ENCODE measurements at places on chromosomes 7 and 10.

GRCh38 chr7:22587322-22587721 lies 87.3 kb upstream of the STEAP1B start:
- DNase-seq = no peak

GRCh38 chr10:23384364-23384763 lies 39.8 kb upstream of the C10orf67 start:
- no peak for DNase-seq

- no peak for DNase-seq
These were observed 20.2 kb upstream of the MYL7 start for GRCh38 chr7:44161371-44161770.

- no peak for DNase-seq
These were observed 33.0 kb downstream of the POLR1F start for GRCh38 chr7:19675816-19676215.

GRCh38 chr7:2529161-2530070 lies 9.8 kb downstream of the LFNG start:
- peak; percentile 54 for DNase-seq

DNA sequence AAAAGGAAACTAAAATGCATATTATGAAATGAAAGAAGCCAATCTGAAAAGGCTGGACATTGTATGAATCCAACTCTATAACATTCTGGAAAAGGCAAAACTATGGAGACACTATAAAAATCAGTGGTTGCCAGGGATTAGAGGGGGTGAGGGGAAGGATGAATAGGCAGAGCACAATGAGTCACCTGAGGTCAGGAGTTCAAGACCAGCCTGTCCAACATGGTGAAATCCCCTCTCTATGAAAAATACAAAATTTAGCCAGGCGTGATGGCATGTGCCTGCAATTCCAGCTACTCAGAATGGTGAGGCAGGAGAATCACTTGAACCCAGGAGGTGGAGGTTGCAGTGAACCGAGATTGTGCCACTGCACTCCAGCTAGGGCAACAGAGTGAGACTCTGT lies 324.8 kb upstream of the PHYHIPL start:
- no peak for DNase-seq

DNA sequence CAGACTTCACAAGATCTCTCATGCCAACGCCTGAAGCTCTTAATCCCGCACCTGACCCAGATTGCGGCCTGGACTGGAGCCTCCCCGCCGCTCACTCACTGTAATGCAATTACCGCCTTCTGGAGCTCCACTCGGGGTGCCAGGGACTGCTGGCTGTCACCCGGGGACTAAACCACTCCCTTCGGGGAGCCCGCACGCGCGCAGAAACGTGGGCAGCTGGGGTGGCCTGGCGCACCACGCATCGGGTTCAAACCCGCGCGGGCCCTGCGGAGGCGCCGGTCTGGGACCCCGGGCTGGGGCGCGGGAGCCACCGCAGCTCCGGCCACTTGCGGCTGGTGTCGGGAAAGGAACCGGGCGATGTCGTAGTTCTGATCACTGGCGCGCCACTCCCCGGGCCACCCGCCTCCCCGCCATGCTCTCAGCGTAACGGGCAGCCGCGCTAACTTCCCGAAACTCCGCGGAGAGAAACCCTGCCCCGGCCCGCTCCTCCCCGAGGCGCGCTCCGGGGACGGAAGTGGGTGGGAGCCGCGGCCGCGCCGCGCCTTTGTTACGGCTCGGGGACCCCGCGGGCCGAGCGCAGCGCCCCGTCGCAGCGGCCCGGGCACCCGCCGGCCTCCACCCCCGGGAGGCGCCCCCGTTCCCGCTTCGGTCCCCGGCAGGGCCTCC lies 100.3 kb upstream of the SVIL start:
- DNase-seq = peak; percentile 53

DNA sequence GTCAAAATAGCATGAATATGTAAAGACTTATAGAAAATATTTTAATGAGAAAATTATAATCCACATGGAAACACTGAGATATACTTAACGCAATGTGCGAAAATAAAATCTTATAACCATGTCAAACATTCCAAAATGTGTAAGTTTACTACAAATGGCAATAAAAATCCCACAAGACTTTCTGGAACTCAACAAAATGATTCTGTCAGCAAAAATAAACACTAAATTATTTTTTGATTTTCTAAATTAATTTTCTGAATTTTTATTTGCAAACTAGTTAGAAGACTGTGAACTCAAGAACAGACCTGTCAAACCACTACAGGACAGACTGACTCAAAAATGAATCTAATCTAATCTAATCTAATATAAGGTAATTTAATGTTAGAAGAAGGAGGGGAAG lies 160.8 kb upstream of the KCTD7 start:
- no peak for DNase-seq

DNA sequence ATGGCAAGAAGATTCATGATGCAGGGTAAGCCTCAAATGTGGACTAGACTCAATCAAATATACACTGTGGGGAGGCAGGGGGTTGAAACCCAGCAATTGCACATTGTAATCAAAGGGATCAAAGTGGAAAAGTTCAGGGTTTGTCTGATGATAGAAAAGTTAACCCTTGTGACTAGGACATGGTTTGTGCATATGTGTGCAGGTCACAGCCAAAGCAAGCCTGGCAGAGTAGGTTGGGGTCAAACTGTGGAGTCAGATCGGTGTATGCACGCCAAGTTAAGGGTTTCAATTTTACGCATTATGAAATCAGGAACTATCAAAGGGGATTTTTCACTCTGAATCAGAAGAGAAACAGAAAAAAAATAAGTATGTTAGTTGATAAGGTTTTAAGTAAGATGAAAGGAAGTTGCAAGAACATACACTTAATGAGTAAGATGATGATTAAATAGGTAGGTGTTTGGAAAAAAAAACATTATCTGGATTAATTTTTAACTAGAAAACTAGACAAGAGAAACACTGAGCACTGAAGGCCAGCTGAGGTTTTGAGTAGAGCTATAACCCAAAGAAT lies 188.3 kb downstream of the DGKB start:
- no peak for DNase-seq

- no peak for DNase-seq
These were observed 51.3 kb upstream of the STEAP4 start for GRCh38 chr7:88357781-88358525.

DNA sequence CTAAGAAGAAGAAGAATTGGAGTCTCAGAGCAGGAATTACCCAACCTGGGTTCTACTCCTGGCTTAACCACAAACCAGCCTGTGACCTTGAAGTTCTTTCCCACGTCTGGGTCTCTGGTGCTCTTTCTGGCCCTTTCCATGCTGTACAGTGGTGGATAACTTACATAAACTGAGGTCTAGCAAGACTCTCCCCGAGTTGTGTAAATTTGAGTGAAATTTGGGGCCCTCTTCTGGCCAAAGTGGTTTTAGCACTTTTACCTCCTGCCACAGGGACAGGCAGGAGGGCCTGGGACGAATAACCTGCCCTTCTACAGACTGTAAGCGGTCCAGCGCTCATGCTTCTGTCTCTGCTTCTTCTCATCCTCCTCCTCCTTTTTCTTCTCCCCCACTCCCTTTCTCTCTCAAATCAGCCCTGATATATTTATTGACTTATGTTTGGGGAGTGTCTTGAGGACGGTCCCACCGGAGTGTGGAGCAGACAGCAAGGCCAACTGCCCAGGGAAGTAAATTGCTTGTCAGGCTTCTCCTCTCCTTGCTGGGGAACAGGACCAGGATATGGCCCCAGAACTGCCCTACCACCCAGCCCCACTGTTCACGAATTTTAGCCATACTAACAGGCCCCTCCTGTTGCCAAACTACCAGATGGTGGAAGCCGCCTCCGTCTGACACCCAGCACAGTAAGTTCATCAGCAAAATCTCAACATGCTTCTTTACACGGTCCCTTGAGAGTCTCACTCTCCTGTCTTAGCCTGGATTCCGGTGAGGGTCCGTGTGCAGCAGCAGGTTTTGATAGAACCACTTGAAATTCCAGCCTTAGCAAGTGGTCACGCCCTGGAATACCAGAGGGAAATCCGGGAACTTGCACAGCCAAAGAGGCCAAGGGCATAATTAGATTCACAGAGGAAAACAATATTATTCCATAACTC lies 4.0 kb upstream of the SH3PXD2A start:
- peak; percentile 63 for DNase-seq

DNA sequence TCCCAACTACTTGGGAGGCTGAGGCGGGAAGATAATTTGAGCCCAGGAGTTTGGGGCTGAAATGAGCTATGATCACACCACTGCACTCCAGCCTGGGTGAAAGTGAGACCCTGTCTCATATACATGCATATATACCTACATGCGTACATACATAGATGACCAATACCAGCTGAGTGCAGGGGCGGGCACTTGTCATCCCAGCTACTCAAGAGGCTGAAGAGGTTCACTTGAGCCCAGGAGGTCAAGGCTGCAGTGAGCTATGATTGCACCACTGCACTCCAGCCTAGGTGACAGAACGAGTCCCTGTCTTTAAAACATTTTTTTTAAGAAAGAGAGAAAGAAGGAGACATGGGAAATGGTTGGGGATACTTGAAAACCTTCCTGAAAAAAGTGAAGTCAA lies 17.4 kb upstream of the PROSER2 start:
- no peak for DNase-seq

DNA sequence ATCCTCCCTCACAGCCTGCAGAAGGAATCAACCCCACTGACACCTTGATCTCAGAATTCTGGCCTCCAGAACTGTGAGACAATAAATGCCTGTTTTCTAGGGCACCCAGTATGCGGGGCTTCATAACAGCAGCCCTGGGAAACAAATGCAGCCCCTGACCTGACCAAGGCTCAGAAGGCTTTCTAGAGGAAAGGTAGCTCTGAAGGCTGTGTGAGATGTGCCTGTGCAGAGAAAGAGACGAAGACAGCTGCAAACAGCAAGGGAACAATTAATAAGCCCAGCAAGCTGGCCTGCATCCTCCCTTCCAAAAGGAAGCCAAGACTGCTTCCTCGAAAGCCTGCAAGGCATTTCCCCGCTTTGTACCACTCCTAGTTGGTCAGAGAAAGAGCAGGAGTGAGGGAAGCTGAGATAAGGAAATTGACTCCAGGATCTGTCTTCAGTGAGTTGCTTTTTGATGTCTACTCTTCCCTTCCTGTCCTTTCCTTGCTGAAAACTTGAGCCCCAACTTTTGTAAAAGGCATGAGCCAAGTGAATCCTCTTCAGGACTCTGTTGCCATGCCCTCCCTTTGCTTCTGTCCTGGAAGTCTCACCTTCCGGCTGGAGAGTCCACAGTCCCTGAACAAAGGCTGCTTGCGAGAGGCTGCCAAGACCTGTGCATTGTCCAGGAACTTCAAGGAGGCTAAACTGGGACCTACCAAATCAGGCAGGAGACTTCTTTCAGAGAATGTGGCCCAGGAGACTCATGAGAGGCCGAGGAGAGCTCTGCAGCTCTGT lies 71.2 kb upstream of the ARID5B start:
- no peak for DNase-seq

DNA sequence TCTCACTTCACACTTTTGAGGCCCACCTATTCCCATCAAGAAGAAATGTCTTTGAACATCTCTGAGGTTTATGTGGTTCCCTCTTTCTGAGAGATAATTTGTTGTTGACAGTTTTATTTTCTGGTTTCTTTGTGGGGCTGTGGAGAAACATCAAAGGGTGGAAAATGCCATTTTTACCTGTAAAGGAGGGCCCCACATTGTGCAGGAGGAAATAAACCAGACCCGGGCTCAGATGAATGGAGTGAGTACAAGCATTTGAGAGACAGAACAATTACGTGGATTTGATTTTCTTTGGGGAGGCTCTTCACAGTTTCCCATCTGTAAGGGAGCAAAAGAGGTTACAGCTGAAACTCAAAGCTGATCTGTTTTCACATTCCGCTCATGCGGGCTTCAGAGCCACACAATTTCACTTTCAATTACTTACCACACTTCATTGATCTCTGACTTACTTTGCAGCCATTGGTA lies 29.8 kb downstream of the ITPRIP start:
- DNase-seq = peak; percentile 22

GRCh38 chr10:62264702-62265436 lies 3.8 kb downstream of the RTKN2 start:
- no peak for DNase-seq

GRCh38 chr10:30534465-30535144 lies 94.9 kb downstream of the LYZL2 start:
- DNase-seq = peak; percentile 72

GRCh38 chr10:74453169-74453568 lies 302.1 kb downstream of the ADK start:
- no peak for DNase-seq

GRCh38 chr10:79248341-79249185 lies 98.7 kb upstream of the PPIF start:
- DNase-seq = no peak

- no peak for DNase-seq
These were observed 17.5 kb downstream of the ATP6V1F start for GRCh38 chr7:128879939-128880746.

DNA sequence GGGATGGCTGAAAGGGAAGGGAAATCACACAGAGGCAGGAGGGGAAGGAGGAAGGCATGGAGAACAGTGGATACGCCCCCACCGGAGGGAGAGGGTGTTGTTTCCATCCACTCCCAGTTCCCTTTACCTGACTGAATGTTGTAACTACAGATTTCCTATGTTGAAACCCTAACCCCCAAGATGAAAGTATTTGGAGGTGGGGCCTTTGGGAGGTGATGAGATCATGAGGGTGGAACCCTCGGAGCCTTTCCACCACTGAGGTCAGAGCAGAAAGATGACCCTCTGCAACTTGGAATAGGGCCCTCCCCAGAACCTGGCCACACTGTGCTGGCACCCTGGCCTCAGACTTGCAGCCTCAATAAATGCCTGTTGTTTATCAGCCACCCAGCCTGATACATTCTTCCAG lies 48.6 kb upstream of the CNPY1 start:
- DNase-seq = no peak

DNA sequence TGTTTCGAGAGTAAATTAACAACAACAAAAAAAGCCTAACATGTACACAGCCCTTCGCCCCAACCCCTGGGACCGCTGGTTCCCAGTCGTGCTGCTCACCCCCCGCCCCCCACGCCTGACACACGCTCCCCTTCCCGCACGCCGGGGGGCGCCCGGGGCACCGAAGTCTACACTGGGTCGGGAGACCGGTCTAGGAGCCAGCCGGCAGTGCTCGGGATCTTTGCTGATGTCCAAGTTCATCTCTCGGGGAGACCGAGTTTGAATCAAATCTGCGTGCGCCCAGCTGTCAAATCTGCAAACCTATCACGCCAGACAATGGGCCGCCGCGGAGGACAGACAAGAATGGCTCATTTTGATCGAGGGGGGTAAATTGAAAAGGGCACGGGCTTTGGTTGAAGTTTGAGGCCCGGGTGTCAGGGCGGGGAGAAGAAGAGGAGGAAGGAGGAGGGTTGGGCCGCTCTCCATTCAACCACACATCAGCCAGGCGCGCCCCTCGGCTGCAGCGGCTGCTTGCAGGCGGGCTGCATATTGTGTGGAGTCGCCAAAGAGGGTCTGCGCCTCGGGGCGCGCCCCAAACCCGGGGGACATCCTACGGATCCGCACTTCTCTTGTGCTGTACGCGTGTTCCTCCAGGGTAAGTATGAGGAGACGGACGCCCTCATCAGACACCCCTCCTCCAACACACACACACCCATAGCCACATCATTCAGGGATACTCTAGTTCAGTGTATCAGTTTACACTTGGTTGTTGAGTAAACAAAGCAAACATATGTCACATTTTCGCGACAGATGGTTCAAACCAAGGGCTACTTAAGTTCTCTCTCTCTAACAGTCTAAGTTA lies 1.3 kb upstream of the GFRA1 start:
- no peak for DNase-seq

GRCh38 chr7:84688671-84689070 lies 494.1 kb upstream of the SEMA3A start:
- no peak for DNase-seq

GRCh38 chr10:35379226-35380137 lies 43.2 kb downstream of the CCNY start:
- DNase-seq = no peak
